IMR-90 (cell line): ENCODE measurements at places on chromosomes 4 and X. TPM values are rescaled to one million over a fixed set of nuclear protein-coding genes. Genes with fewer than 3 reads are reported as not detected.

Gene CAPN6
- total RNA-seq, result not detected in 2 replicates

Gene SMR3B
- not detected in 2 replicates for total RNA-seq

Gene NPY2R
- not detected in 2 replicates for total RNA-seq

- DNase-seq, result peak; percentile 19
Measured at GRCh38 chrX:138191998-138192397, 519.5 kb downstream of the FGF13 start.

Gene ASMT
- not detected in 2 replicates for total RNA-seq

Gene KCTD8
- not detected in 2 replicates for total RNA-seq

- DNase-seq, result peak; percentile 75
Measured at GRCh38 chr4:168882650-168883233, 127.3 kb downstream of the CBR4 start.

Gene GABRG1
- total RNA-seq, result not detected in 2 replicates

- DNase-seq, result peak; percentile 21
Measured at GRCh38 chr4:3371033-3372001, 70.5 kb upstream of the HGFAC start.

DNA sequence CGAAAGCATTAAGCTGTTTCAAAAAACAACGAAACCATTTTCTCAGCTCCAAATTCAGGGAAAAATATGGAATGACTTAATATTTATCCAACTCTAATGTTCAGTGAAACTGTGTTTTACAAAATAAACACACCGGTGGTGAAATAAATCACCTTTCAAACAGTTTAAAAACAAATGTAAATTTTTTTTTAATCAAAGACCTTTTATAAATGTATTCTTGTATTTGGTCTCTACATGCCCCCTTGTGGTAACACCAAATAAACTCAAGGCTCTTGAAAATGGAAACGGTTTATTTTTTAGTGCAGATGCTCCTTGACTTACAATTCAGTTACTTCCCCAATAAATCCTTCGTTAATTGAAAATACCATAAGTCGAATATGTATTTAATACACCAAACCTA lies 45.8 kb upstream of the ITM2A start:
- DNase-seq, result peak; percentile 1

DNA sequence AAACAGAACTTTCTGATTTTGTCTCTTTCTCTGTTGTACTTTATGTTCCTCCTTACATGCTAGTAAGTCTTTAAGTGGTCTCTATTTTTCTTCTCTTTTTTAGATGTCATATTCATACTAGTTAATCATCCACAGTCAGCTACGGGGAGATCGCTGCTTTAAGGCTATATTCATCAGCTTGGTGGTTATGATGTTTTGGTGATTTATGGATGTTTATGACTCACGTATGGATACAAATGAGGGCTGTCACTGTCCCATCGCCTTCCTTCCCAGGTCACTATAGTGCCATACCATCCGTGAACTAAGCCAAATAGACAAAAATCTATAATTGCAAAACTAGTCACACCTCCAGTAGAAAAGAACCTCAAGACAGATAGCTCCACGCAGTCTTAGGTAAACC lies 296.8 kb upstream of the AADAT start:
- no peak for DNase-seq

- no peak for DNase-seq
Measured at GRCh38 chr4:119087656-119088055, 48.0 kb upstream of the MYOZ2 start.

DNA sequence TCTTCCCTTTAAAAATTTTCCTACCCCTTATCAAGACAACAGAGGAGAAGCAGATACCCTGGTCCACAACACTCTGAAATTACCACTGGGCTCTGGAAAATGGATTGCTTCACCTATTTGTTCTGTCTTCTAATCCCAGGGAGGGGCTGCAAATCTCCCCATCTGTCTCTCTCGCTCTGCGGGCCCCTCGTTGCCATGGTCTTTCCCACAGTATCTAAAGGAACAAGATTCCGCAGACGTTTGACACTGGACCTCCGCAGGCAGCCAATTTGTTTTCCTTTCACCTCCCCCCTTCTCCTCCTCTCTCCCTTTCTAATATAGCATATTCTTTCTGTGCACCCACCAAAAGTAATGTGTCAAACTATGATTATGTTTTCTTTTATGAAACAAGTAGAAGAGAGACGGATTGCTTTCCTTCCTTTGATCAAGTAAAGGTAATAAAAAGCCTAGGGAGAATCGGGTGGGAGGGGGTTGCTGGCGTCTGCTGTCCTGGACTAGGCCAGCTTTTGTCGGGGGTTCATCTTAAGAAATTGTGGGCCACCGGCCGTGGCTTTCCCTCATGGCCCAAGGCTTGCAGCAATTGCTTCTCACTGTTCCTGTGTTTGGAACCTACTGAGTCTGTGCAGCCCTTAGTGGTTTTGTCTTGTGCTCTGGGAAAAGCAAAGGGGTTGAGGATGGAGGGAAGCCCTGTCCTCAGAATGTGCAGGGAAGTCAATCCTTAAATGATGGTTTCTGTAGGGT lies 81.0 kb downstream of the MGST2 start:
- no peak for DNase-seq

Gene UGT2A1
- total RNA-seq, result not detected in 2 replicates

Gene NAA10
- total RNA-seq, result 98.6 and 118 TPM in 2 replicates

Gene PGK1
- 498 and 509 TPM in 2 replicates for total RNA-seq

GRCh38 chr4:38682336-38682735 lies 18.3 kb downstream of the KLF3 start:
- DNase-seq, result no peak

Gene RRH
- not detected in 2 replicates for total RNA-seq

GRCh38 chr4:140617499-140618248 lies 48.9 kb upstream of the UCP1 start:
- DNase-seq, result no peak

GRCh38 chrX:24647257-24648058 lies at the start of gene PCYT1B:
Gene PCYT1B, minus strand, starts transcription at chrX:24647347. Its CDS starts 242 bp downstream, at chrX:24647105.
- DNase-seq, result peak; percentile 49

DNA sequence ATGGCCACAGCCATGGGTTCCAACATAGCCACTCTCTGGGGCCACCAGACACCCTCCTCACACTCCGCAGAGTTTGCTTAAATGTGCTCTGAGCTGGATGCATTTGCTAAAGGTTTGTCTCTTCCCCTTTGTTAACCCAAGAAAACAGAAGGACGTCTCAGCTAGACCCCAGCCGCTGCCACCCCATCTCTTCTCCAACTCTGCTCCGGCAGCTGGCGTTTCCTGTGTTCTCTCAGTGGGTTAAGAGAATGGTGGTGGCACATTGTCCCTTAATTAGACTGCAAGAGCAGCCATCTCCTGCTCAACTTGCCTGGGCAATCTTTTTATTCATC lies 43.7 kb upstream of the FAM9C start:
- DNase-seq, result no peak

Gene USP51
- 1.1 and 2.0 TPM in 2 replicates for total RNA-seq

- peak; percentile 44 for DNase-seq
Measured at GRCh38 chr4:20195071-20195885, 56.4 kb upstream of the SLIT2 start.

- DNase-seq, result no peak
Measured at GRCh38 chr4:93182722-93183121, 645.8 kb upstream of the ATOH1 start.

GRCh38 chr4:156195914-156196313 lies 242.2 kb upstream of the CTSO start:
- DNase-seq, result no peak

DNA sequence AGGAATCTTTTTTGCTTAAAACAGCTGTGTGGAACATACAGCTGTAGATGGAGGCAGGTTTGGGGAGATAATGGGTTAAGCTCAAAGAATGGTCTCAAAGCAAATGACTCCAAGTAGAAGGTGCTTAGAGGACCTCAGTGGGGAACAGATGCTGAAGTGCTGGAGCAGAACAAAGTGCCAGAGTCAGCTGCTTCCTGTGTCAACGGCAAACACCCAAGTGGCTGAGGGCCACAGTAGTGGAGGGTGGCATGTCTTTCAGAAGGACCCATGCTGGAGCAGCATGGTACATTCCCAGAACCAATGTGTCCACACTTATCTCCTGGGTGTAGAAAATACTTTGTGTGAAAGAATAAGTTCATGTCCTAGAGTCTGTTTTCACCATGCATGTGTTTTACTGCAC lies 197.5 kb downstream of the CCNG2 start:
- no peak for DNase-seq

DNA sequence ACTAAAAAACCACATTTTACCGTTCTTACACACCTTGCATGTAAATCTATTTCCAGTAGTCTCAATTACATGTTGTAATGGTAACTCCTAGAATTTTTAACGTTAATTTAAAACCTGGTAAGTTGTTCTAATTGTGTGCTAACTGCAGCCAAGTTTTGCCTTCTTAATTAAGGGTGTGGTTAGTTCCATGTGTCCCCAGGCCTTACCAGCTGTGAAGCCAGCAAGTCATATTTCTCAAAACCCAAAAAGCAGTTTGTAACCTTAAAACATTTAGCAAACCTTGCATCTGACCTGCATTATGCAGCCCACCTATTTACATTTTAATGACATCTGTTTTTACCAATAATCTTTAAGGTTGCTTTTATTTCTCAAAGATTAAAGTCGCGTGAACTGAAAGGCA lies 18.4 kb upstream of the FAM47E start:
- no peak for DNase-seq

Gene FAM47C
- not detected in 2 replicates for total RNA-seq

DNA sequence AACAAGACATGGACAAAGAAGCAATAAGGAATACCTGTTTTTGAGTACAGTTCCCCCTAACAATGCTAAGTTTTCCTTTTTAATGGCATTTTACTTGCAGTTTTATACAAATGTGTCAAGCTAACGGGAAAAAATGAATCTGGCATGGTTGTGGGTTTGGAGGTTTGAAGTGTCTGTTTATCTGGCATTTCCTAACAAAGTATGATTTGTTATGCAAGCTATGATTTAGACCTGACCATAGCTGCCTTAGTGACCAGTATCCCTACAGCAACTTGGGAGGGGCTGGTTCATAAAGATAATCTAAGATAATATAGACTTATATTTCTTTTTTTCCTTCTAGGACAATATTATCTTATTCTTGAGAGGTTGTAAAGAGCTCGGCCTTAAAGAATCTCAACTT lies 60.6 kb downstream of the LIMCH1 start:
- no peak for DNase-seq

GRCh38 chr4:87249332-87250019 lies 29.1 kb upstream of the KLHL8 start:
- no peak for DNase-seq

GRCh38 chr4:30839583-30840520 lies 119.7 kb downstream of the PCDH7 start:
- peak; percentile 78 for DNase-seq

Gene SLITRK4
- not detected in 2 replicates for total RNA-seq
